ENCODE measurements at places on chromosomes 5 and 9.

DNA sequence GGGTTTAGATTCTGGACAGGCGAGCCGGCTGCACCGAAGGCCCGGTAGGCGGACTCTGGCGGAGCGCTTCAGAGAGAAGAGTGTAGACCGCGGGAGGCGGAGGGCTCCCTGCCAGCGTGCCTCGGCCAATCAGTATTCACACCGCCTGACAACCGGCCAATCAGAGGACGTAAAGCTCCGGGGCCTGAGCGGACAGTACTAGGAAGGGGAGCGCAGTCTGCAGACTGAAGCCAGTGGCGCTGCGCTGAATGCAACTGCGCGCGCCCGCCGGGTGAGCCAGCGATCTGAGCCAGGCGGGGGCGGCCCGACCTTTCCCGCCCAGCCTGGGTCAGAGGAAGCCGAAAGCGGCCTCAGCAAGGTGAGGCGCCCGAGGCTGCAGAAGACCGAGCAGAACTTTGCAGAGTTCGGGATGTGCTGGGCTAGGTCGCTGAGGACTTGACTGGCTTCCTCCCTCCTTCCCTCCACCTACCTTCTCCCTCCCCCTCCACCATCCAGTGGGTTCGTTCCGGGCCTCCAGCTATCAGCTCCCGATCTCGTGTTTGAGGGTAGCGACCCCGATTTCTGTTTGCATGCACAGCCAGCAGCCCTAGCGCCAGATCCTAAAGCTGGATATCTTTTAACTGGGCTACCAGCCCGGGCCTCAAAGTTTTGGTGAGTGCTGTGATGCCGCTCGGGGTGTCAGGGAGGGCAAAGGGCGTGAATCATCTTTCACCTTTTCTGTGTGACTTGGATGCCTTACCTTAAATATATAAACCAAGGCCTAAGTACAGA lies at the start of gene DMRT2:
TSS of gene DMRT2 (plus strand) at position 233 of the 771 bp plus-strand sequence. CDS start 1,257 bp downstream, outside the sequence.
- peak; percentile 38 for DNase-seq

- no peak for DNase-seq
These were observed 634.4 kb upstream of the WWC1 start for GRCh38 chr5:167657016-167657415.

DNA sequence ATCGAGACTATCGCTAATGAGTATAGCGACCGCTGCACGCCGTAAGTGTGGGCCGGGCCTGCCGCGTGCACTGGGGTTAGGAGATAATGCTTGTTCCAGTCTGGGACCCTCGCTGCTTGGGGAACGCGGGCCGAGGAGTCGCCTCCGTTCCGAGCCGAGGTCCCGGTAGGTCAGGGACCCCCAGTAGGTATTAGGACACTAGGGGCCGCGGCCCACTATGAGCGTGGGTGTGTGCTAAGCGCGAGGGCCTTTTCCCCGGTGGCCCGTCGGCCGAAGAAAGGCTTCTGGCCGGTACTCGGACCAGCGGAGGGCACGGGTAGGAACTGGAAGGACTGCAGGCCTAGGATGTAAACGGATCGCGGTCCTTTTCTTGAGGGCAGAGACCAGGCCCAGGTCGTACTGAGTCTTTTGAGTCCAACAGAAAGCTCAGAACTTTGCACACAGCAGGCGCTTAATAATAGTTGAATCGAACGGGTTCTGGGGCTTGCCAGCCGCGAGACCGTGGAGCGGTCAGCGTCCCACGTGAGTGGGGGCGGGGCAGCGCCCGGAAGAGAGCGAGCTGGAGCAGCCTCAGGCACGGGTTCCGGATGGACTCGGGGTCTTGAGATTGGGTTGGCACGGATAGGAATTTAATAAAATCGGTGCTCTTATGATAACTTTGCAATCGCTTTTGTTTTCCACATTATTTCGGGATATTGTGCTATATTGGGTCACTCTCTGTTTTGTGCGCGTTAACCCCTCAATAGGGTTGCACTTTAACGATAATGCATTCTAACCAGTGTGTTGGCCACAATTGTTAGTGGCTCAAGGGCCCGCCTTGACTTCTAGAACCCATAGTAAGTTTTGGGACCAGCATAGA lies 733 bp downstream of the HSPA4 start:
- DNase-seq: peak; percentile 60

DNA sequence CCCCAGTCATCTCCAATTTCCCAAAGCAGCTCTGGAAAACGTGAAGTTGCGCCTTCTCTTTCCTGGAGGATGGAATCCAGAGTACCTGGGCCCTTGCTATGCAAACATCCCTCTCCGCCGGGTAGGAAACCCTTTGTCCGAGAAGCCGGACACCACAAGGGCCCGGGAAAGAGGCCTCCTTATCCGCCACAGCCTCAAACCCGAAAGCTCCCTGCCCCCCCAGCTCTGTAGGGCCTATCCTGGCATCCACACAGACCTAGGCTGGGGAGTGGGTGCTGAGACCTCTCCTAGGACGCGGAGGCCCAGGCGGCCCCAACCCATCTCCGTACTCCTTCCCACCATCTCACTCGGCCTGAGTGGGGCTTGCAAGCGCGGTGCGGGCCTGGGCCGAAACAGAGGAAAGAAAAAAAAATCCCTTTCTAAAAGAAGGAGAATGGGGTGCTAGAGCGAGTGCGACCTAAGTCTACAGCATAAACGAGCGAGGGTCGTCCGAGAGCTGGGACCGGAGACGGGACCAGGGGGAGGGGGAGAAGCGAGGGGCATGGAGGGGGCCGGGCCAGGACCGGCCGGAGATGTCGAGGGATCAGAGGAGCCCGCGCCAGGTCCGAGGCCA lies 624 bp downstream of the FBXW11 start:
- DNase-seq: peak; percentile 42

DNA sequence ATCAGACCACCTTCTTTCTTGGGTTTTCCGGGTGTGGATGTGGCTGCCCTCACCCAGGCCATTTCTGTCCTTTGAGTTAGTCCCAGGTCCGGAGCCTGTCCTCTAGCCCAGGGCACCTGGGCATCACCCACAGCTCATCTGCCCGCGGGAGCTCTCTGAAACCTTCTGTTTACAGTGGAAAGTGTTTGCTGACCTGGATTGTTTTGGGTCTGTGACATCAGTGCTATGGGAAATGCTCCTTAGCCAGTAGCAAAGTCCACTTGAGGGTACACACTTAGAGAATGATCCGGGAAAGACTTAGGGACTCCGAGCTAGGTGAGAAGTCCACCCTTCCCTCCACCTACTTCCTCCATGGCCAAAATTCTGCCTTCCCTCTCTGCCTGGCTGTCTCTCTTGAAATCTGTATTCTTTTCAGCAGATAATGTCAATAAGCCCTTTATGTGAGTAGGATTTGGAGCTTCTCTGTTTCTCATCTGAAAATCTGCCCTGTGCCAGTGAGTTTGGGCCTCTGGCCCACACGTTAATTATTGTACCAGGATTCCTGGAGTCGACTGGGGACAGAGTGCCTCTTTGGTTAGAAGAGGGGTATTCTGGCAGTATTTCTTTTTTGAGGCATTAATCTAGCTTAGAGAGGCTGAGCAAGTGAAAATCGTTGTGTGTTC lies 19.9 kb downstream of the ABLIM3 start:
- DNase-seq: no peak

- DNase-seq: peak; percentile 65
These were observed 20.0 kb downstream of the APC start for GRCh38 chr5:112757468-112758208.

DNA sequence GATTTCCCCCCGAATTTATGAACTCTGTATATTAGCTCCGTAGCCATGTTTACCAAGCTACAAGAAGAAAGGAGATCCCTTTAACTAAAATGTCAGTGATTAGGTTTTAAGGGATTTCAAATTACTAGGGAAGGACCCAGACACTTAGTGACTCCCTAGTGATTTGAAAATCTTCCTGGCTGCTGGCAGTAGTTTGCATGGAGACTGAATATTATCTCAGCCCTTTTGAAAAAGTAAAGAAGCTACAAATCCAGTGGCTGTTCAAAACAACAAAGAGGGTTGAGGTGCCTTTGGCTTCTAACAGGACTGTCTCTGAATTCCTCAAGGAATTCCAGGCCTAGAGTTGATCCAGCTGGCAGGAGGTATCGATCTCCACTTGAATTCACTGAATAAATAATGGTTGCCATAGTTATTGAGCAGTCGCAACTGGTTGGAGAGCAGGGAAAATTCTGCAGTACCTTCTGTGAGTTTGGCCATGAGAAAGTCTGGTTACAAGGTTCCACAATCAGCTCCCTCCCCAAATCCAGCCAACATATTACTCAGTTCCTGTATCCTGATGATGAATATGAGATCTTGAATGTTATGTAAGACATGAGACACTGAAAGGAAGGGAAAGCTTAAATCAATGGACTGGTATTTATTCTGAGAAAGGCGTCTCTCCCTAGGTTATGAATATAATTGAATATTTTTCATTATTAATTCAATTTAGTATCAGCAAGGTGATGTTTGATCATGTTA lies 37.7 kb downstream of the NR4A3 start:
- DNase-seq: peak; percentile 23

DNA sequence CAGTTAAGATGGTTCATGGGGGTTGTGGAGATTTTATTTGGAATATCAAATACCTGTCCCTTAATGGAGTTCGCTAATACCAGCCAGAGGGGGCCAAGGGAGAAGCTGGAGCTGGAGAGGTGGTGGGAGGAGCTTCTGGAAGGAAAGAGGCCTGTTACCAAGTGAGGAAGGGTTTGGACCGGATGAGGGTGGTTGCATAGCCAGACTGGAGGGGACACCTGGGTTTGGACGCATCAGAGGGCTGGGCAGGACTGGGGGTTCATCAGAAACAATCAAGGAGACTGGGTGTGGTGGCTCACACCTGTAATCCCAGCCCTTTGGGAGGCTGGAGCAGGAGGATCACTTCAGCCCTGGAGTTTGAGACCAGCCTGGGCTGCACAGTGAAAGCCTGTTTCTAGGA lies 111.8 kb upstream of the IER5L start:
- no peak for DNase-seq

DNA sequence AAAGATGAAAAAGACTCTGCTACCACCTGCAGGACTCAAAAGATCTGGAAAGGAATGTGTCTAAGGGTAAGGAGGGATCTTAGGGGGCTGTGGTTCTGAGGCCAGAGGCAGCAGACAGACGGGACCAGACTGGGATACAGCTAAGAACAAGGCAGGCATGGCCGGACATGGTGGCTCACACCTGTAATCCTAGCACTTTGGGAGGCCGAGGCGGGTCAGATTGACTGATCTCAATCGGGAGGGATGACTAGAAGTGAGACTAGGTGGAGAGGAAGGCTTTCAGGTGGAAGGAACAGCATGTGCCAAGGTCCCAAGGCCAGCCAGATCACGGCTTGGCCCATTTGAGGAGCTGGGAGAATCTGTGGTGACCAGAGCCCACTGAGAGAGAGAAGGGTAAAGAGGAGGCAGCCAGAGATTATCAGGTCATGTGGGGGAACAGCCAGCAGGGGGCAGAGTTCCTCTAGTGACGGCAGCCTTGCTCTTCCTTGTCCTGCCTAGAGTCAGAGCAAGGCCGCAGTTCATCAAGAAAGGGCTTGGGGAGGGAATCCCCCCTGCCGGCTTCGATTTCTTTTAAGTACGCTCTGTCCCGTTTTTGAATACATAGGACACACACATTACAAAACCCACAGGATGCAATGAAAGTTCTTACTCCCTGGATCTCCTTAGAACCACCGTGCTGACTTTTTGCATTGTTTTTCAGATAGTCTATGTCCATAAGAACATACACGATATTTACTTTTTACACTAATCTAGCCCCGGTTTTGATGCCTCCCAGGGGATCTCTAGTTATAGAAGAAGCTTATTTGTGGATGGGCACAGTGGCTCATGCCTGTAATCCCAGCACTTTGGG lies 2.6 kb upstream of the OLFML2A start:
- peak; percentile 76 for DNase-seq

DNA sequence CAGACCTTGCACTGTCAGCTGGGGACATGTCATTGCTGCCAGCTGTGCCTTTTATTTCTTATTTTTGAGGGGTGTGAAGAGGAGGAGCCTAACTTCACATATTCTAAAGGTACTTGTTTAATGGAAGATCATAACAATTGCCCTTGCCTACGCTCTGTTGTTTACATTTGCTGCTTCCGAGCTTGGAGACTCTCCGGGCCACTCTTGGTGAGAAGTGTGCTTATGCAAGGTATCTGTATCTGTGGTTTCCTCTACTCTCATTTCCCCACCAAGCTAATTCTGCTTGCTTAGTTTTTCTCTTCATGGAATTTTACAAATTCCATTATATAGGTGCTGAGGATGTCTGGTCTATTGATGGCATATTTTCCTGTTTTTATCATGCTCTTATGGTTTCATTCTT lies 105.3 kb downstream of the RASGRF2 start:
- no peak for DNase-seq

- peak; percentile 17 for DNase-seq
These were observed 216.8 kb upstream of the RFX3 start for GRCh38 chr9:3742586-3742985.

GRCh38 chr9:27047136-27047535 lies 41.7 kb upstream of the LRRC19 start:
- DNase-seq: no peak

Data from M059J (cell line).